ENCODE measurements at places on chromosomes 7 and 10.

DNA sequence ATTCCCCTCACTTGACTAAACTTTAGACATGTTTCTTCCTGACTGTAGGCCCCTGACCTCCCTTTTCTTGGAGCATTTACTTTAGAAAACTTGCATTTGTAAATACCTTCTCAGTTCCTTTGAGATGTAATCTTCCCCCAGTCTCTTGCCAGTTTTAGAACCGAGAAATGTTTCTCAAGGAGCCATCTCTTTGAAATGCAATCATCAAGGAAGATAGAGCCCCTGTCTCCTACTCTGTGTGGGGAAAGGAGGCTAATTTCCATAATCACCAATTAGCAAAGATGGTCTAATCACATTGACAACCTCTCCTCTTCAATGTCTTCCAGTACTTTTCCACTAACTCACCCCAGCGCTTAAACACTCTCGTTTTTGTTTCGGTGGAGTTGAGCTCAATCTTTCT lies 70.0 kb upstream of the SMIM30 start:
- DNase-seq = no peak

GRCh38 chr7:144827621-144828020 lies 8.2 kb downstream of the TPK1 start:
- no peak for DNase-seq

DNA sequence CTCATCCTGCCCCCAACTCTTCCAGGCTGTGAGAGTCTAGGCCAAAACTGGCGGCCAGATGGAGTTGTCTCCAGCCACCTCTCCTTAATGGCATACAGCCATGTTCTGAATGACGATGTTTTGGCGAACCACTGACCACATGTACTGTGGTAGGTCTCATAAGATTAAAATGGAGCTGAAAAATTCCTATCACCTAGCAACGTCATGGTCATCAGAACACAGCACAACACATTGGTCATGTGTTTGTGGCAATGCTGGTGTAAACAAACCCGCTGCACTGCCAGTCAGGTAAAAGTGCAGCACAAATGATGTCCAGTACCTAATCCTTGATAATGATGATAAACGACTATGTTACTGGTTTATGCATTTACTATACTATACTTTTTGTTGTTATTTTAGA lies 290.0 kb upstream of the MKI67 start:
- no peak for DNase-seq

DNA sequence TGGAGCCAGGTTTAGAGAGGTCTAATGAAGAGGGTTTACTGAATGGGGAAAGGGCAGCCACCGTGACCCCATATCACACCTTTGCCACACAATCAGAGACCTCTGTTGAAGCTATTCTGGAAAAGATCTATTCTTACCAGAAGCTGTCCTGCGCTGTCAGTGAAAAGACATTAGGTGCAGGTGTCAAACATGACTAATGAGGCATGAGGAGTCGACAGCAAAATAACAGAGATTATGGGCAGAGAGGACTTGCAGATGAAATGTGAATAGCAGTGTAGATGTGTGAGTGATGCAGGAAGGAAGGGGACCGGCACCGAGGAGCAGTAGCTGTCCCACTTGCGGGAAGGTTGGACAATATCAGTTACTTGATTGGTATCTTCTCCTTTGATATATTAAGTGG lies 627.7 kb upstream of the GALNT17 start:
- no peak for DNase-seq

- DNase-seq = no peak
Observed at GRCh38 chr7:91784469-91784868, 96.0 kb downstream of the MTERF1 start.

DNA sequence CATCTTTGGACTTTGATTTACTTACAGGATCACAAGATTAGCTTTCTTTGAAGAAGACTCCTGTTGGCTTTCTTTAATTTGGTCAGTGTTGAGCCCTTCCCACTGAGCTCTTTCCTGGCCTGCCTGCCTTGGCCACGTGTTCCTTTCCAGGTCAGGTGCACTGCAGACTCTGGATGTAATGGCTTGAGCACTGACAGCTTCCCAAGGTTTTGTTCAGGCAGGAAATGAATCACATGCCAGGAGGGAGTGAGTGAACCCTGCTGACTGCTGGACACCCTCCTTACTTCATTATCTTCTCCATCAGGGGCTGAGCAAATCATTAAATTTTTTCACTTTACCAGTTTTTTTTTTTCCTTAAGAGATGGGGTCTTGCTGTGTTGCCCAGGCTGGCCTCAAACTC lies 29.8 kb downstream of the SNX10 start:
- no peak for DNase-seq

GRCh38 chr7:92641921-92642511 lies 51.8 kb upstream of the FAM133B start:
- peak; percentile 72 for DNase-seq

Data from activated naive CD8-positive, alpha-beta T cell treated with anti-CD3 and anti-CD28 coated beads, Interleukin-2, amount 50 U/mL, for 24 hours (primary cell).